ENCODE measurements at places on chromosomes 6 and 20. TPM values are rescaled to one million over a fixed set of nuclear protein-coding genes. Genes with fewer than 3 reads are reported as not detected.

DNA sequence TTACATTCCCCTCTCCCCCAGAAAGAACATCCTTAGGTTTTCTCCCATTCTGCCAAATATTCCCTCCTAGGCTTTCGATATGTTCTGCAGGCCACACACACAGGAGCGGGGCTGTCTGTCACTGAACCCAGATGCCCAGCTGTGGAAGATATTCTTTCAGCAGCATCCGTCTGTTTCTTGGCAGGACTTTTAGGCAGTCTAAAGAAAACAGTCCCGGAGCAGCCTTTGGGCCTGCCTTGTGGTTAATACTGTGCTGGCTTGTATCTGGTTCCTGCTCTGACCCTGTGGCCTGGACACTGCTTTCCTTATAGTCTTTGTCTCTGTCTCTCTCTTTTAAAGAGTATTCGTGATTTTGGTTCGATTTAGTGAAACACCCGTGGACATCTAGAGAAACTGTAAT is 94.6 kb upstream of the SUPT3H start:
- no peak for DNase-seq

DNA sequence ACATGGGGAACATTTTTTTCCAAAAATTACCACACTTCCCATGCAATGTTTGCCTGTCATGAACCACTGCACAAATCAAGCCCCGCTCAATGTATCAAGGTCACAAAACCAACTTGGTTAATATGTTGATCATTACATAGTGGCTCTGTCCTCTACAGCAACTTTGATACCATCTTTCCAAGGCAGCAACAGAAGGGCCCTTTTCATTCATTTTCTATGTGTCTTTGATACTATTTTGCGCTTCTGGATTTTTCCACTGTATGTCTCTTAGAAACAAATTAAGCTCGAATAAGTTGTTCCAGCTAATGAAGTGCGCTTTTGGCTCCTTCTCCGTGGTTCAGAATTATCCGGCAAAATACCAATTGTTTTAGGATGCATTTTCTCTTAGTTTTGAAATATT is 1.5 kb downstream of the ZHX3 start:
- no peak for DNase-seq

Gene ADGRF1
- 0.22 TPM for total RNA-seq

- peak; percentile 99 for DNase-seq
These were observed 50.0 kb upstream of the EZR start for GRCh38 chr6:158868890-158869825.

DNA sequence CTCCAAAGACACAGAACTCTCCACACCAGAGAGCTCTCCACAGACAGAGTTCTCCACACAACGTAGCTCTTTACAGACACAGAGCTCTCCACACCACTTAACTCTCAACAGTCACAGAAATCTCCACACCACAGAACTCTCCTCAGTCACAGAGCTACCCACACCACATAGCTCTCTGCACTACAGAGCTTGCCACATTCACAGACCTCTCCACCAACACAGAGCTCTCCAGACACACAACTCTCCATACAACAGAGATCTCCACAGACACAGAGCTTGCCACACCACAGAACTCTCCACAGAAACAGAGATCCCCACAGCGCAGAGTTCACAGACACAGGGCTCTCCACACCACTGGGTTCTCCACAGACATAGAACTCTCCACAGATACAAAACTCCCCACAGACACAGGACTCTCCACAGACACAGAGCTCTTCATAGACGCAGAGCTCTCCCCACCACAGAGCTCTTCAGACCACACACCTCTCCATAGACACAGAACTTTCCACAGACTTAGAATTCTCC is 52.5 kb downstream of the ERMARD start:
- DNase-seq: no peak

DNA sequence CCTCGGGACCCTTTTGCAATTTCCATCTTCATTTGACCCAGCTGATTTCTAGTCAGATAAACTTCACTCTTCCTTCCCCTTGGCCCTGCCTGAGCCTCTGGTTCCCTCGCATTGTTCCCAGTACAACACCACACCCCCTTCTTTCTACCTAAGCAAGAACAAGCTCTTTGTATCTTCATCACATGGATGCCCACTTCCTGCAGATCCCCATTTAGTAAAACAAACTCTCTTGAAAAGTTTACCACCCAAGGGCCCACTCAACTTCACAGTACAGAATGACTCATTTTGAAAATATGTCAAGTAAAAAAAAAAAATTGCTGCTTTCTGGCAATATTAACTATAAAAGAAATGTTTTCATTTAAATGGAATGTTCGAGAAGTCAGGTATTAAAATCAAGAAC is 5.2 kb downstream of the FAXC start:
- no peak for DNase-seq

DNA sequence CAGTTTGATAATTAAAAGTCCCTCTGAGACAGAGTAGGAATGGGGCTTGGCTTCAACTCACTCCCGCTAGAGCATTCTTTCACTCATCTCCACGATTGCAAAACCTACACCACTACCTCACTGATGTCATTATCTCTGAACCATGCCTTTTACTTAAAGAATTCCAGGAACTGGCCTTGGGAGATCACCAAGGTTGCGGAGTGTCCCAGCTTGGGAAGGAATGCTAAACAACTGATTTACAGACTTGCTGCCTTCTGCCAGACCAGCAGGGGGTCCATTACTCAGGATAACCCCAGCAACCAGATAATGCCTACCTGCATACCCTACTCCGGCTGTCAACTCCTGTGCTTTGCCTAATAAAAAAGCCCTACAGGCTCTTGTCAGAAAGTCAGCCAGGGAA is 102.2 kb upstream of the RALGAPA2 start:
- DNase-seq: no peak

- no peak for DNase-seq
These were observed 17.4 kb upstream of the KIFC1 start for GRCh38 chr6:33373960-33374910.

GRCh38 chr20:859751-860231 is 26.3 kb downstream of the FAM110A start:
- no peak for DNase-seq

- no peak for DNase-seq
These were observed 108.6 kb downstream of the BCKDHB start for GRCh38 chr6:80215063-80215462.

All from K562 (cell line).